T-helper 17 cell (primary cell): ENCODE measurements at places on chromosomes 16 and 17.

- no peak overlapping the region for H3K4me3 ChIP-seq
- no peak for DNase-seq
- no peaks in the 10 kb centered on the region for H3K27me3 ChIP-seq
- H3K36me3 ChIP-seq: peaks cover 15% of the 10 kb centered on the region
- peak overlapping the region; percentile 75 for H3K27ac ChIP-seq
- H3K4me1 ChIP-seq: peaks cover 21% of the 10 kb centered on the region
Measured at GRCh38 chr16:57175896-57176295, 9.9 kb downstream of the PSME3IP1 start.

DNA sequence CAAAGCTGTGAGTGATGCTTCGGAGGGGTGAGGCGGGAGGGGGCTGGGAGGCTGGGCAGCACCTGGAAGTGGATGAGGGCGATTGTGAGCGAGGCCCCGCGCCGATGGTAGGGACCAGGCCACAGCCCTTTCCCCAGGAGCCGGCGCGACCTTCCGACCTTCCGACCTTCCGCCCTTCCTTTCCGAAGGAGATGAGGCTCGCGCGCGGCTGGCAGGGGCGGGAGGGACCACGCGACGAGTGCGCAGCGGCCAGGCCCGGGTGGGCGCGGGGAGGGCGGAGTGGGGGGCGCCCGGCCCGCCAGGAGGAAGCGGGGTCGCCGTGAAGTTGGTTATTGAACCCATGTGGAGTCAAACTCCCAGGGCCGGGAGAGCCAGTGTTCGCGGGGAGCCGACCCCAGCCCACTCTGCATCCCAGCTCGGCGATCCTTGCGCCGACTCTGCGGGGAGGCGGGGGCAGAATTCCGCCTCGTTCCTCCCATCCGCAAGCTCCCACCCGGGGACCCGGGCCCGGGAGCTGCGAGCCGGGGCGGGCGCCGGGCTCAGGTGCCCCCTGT is 56.6 kb downstream of the RAP1GAP2 start:
- peak overlapping the region; percentile 78 for H3K4me3 ChIP-seq
- H3K4me1 ChIP-seq: peaks cover 34% of the 10 kb centered on the region
- no peak overlapping the region for H3K27ac ChIP-seq
- no peaks in the 10 kb centered on the region for H3K27me3 ChIP-seq
- DNase-seq: no peak

GRCh38 chr16:4883501-4883900 is 36.2 kb downstream of the UBN1 start:
- no peaks in the 10 kb centered on the region for H3K27me3 ChIP-seq
- no peak for DNase-seq
- no peak overlapping the region for H3K4me3 ChIP-seq
- peaks cover 7% of the 10 kb centered on the region for H3K4me1 ChIP-seq
- peaks cover 15% of the 10 kb centered on the region for H3K36me3 ChIP-seq

DNA sequence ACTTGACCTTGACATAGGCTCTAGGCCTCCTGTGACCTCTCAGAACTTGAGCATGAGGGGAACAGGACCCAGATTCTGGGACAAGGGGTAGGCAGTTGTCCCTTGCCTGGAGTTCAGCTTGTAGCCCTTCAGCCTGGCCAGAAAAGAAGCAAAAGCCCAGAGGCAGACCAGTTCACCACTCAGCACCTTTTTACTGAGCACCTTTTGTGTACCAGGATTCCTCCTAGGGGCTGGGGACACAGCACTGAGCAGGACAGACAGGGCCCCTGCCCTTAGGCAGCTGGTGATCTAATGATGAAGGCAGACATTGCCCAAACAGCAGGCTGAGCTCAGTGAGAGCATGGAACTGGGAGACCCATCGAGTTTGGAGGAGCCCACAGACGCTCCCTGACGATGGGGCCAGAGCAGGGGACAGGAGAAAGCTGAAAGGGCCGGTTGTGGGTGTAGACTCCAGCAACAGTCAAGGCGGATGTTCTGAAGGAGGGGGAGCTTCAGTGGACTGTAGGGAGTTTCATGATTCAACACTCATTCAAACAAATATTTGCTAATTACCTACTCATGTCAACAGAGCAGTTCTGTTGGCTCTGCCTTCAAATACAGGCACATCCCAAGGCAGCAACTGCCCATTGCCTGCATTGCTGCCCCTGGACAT is 32.0 kb downstream of the SBK1 start:
- no peaks in the 10 kb centered on the region for H3K27me3 ChIP-seq
- no peak for DNase-seq
- H3K4me1 ChIP-seq: peaks cover 7% of the 10 kb centered on the region
- no peak overlapping the region for H3K27ac ChIP-seq
- H3K4me3 ChIP-seq: no peak overlapping the region
- H3K36me3 ChIP-seq: no peaks in the 10 kb centered on the region

- H3K27ac ChIP-seq: no peak overlapping the region
- peaks cover 11% of the 10 kb centered on the region for H3K4me1 ChIP-seq
- DNase-seq: no peak
Measured at GRCh38 chr17:38329808-38330730, 13.7 kb downstream of the GPR179 start.

DNA sequence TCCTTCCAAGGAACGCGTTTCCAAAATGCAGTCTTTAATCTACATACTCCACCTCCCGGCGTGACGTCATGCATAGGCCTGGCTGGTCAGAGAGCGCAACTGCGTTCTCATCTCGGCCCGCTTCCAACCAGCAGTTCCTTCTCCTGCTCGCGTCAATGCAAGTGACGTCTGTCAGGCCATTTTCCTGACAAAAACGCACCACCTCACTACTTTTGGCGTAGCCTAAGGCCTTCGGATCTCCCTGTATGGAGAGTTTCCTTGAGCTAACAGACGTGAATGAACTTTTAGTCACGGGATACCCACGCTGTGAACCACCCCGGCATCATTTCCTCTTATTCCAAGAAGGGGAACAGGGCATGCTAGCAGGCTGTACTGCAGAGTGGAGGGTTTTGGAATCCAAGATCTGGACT is 25.0 kb downstream of the TEX14 start:
- no peaks in the 10 kb centered on the region for H3K36me3 ChIP-seq
- H3K4me3 ChIP-seq: peak overlapping the region; percentile 83
- H3K4me1 ChIP-seq: peaks cover 10% of the 10 kb centered on the region
- peak overlapping the region; percentile 89 for H3K27ac ChIP-seq
- peak; percentile 21 for DNase-seq
- H3K27me3 ChIP-seq: peaks cover 23% of the 10 kb centered on the region

- peak overlapping the region; percentile 74 for H3K27ac ChIP-seq
- no peak for DNase-seq
- H3K36me3 ChIP-seq: no peaks in the 10 kb centered on the region
- H3K4me3 ChIP-seq: peak overlapping the region; percentile 41
- peaks cover 59% of the 10 kb centered on the region for H3K4me1 ChIP-seq
- H3K27me3 ChIP-seq: no peaks in the 10 kb centered on the region
Measured at GRCh38 chr17:78409191-78409928, 30.9 kb downstream of the PGS1 start.

- peaks cover 6% of the 10 kb centered on the region for H3K4me1 ChIP-seq
- DNase-seq: no peak
- H3K36me3 ChIP-seq: no peaks in the 10 kb centered on the region
- peak overlapping the region; percentile 56 for H3K4me3 ChIP-seq
- H3K27me3 ChIP-seq: peaks cover 8% of the 10 kb centered on the region
- no peak overlapping the region for H3K27ac ChIP-seq
Measured at GRCh38 chr17:31559584-31560501, 168.4 kb downstream of the RAB11FIP4 start.

DNA sequence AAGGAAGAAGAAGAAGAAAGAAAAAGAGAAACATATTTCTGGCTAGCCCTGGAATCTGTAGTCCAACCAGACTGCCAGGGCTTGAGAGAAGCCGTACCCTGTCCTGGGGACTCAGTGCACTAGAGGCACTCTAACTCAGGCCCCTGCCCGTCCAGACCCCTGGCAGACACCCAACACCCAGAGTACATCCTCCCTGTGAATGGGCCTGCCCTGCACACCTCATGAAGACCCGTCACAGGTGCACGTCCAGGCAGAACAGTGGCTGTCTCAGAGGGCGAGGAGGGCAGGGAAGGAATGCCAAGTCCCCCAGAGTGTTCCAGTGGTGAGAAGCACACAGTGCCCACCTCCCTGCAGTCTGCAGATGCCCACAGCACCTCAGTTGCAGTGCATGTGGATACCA is 23.0 kb downstream of the MPG start:
- H3K4me3 ChIP-seq: no peak overlapping the region
- H3K36me3 ChIP-seq: no peaks in the 10 kb centered on the region
- no peak for DNase-seq
- no peaks in the 10 kb centered on the region for H3K27me3 ChIP-seq
- no peak overlapping the region for H3K27ac ChIP-seq
- peaks cover 9% of the 10 kb centered on the region for H3K4me1 ChIP-seq

DNA sequence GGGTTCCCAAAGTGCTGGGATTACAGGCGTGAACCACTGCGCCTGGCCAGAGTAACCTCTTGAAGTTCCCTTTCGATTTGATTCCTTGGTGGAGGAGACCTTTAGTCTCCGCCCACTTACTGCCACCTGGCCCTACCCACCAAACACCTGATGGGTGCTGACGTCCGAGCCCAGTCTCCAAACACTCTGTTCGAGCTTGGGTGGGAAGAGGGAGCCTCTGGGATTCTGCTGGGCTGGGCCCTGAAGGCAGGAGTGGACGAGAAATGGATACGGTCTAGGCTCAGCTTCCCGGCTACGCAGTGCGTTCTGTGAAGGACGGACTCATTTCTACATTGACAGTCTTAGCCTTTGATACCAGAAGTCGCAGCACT is 870 bp upstream of the ITGA3 start:
- DNase-seq: no peak
- H3K4me1 ChIP-seq: peaks cover 31% of the 10 kb centered on the region
- H3K27ac ChIP-seq: peak overlapping the region; percentile 60
- no peaks in the 10 kb centered on the region for H3K27me3 ChIP-seq
- peak overlapping the region; percentile 96 for H3K4me3 ChIP-seq

DNA sequence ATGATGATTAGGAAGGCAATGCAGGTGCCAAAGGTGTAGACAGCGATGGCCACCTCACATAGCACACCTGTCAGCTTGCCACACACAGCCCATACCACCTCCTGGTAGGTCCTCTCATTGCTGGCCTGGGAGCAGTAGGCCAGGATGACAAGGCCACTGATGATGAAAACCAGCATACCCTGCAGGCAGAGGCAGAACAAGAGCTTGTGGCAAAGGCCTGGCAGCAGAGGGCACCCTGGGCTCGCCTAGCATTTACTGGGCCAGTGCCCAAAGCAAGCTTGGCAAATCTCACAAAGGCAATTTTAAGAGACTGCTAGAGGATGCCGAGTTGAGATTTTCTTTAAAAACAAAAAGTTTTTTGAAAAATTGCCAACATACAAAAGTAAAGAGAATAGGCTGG is 5.9 kb downstream of the SLC38A7 start:
- peaks cover 5% of the 10 kb centered on the region for H3K36me3 ChIP-seq
- no peak overlapping the region for H3K27ac ChIP-seq
- peaks cover 15% of the 10 kb centered on the region for H3K4me1 ChIP-seq
- no peaks in the 10 kb centered on the region for H3K27me3 ChIP-seq
- H3K4me3 ChIP-seq: no peak overlapping the region

DNA sequence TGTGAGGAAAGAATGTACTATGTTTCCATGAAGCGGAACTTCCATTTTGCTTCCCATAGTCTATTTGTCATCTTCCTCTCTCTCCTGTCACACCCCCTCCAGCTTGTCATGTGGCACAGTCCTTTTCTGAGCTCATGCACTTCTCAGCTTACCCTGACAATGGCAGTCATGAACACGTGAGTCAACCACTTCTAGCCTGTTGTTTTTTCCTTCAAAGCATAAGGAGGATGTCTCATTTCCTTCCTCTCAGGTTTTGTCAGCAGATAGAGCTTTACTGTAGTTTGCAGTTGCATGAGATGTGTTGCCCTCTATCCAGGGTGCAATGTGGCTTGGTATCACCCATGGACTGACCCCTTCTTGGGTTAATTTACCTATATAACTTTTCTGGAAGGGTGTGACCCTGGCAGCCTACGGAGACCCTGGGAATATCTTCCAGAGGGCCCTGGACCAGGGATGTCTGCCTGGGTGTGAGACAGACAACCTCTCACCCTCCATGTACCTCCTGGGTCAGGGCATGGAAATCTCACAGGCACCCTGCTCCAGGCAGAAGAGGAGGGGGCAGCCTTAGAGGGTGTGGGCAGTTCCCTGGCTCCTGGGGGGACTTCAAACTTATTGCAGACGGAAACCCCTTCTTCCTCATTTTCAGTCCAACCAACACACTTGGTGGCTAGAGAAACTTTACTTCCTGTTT is 4.0 kb upstream of the ZNF267 start:
- peak overlapping the region; percentile 96 for H3K27ac ChIP-seq
- peak overlapping the region; percentile 94 for H3K4me3 ChIP-seq
- DNase-seq: peak; percentile 69
- no peaks in the 10 kb centered on the region for H3K27me3 ChIP-seq
- H3K4me1 ChIP-seq: peaks cover 40% of the 10 kb centered on the region
- no peaks in the 10 kb centered on the region for H3K36me3 ChIP-seq

DNA sequence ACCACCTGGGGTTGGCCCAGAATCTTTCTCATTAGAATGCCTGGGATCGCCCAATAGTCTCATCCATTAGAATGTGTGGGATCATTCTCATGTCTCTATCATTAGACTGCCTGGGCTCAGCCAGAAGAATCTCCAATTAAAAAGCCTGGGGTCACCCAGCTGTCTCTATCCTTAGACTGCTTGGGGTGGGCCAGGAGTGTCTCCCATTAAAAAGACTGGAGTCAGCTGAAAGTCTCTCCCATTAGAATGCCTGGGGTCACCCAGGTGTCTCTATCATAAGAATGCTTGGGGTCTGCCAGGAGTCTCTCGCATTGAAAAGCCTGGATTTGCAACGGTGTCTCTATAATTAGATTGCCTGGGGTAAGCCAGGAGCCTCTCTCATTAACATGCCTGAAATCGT is 2225.7 kb downstream of the TP53TG3F start:
- H3K27ac ChIP-seq: no peak overlapping the region
- no peaks in the 10 kb centered on the region for H3K4me1 ChIP-seq
- no peaks in the 10 kb centered on the region for H3K36me3 ChIP-seq
- DNase-seq: no peak

DNA sequence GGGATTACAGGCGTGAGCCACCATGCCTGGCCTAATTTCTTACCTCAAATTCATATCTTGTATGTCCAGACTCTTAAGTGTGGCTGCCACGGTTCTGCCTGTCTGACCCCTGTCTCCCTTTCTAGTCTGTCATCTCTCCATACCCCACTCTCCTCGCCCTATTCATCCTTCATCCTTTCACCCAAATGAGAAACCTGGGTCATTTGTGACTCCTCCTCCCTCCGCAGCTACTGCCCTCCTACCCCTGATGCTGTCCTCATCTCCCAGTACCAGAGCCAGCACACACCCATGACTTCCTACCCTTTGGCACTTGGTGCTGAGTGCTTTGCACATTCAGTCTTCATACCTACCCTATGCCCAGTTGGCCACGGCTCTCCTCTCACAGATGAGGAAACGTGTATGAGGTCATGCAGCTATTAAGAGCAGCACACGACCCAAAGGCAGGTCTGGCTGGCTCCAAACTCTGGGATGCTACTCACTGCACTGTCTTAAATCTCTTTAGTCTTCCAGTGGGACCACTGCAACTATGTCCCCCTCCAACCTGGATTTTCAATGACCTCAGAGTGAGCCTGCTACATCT is 1.6 kb downstream of the SPATA32 start:
- no peaks in the 10 kb centered on the region for H3K27me3 ChIP-seq
- H3K4me3 ChIP-seq: no peak overlapping the region
- no peaks in the 10 kb centered on the region for H3K36me3 ChIP-seq
- DNase-seq: no peak
- peak overlapping the region; percentile 87 for H3K27ac ChIP-seq
- peaks cover 44% of the 10 kb centered on the region for H3K4me1 ChIP-seq

GRCh38 chr16:56711862-56712261 is 18.1 kb upstream of the NUP93 start:
- H3K27me3 ChIP-seq: peaks cover 6% of the 10 kb centered on the region
- H3K27ac ChIP-seq: no peak overlapping the region
- no peaks in the 10 kb centered on the region for H3K36me3 ChIP-seq
- no peak for DNase-seq
- H3K4me1 ChIP-seq: peaks cover 12% of the 10 kb centered on the region

GRCh38 chr17:35775039-35775438 is 14.4 kb downstream of the C17orf50 start:
- no peaks in the 10 kb centered on the region for H3K4me1 ChIP-seq
- no peak for DNase-seq
- H3K27ac ChIP-seq: no peak overlapping the region
